ENCODE measurements at places on chromosomes 12 and 14. TPM values are rescaled to one million over a fixed set of nuclear protein-coding genes. Genes with fewer than 3 reads are reported as not detected.

The KRT78 gene
- total RNA-seq, result not detected

The B4GALNT1 gene
- 14.1 TPM for total RNA-seq

The FAM161B gene
- total RNA-seq, result 7.8 TPM

The GZMH gene
- total RNA-seq, result not detected

The KRT79 gene
- not detected for total RNA-seq

The SRRM4 gene
- 0.09 TPM for total RNA-seq

The BCL7A gene
- 7.6 TPM for total RNA-seq

The ALG10B gene
- 13.5 TPM for total RNA-seq

The ZFYVE26 gene
- total RNA-seq, result 33.8 TPM

- DNase-seq, result no peak
These were observed 16.7 kb downstream of the OR9K2 start for GRCh38 chr12:55142669-55143565.

DNA sequence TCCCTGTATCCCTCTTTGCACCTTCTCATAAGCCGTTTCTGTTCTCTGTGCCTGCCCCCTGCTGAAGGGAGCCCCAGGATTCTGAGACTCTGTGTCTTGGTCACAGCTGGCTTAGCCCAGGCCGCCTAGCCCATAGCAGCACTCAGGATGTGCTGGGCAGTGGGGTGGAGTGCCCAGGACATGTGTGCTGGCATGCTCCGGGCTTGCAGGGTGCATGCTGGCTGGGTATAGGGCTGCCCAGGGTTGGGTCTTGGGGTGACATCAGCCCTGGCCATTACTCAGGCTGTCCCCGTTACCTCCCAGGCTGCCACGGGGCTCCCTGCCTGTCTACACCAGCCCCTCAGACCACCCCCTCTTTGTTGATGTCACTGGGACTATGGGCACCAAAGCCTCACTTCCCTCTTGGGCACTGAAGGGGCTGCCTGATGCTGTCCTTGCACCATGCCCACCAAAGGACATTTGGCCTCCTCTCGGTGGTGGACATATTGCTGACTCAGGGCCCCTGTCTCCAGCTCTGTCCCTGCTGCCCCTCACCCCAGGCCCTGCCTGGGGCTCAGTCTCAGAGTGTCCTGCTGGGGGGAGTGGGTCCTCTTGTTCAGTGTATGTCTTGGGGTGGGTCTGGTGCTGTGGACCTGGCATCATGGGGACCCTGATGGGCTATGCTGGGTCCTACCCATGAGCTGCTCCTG lies 2.4 kb downstream of the CEP170B start:
- DNase-seq, result no peak

GRCh38 chr12:22231836-22232235 lies 102.7 kb downstream of the ST8SIA1 start:
- no peak for DNase-seq

DNA sequence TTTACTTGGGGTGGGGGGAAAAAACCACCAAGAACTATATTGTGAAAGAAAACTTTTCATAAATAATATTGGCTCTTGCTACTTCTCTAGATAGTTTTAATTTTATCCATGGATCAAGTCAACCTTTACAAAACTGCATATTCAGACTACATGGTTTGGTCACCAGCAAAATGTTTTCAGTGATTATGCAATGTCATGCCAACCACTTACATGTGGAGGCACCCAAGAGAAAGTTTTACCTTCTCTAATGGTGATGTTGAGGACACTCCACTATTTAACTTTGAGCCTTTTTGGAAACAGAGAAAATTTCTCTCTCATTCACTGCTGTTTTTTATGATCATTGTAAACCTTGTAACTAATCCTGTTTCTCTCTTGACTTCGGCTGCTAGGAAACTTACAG lies 21.6 kb downstream of the PLCZ1 start:
- DNase-seq, result no peak

- no peak for DNase-seq
These were observed 46.9 kb downstream of the RAD52 start for GRCh38 chr12:902581-902980.

- DNase-seq, result no peak
These were observed 21.8 kb upstream of the BCDIN3D start for GRCh38 chr12:49864798-49865090.

DNA sequence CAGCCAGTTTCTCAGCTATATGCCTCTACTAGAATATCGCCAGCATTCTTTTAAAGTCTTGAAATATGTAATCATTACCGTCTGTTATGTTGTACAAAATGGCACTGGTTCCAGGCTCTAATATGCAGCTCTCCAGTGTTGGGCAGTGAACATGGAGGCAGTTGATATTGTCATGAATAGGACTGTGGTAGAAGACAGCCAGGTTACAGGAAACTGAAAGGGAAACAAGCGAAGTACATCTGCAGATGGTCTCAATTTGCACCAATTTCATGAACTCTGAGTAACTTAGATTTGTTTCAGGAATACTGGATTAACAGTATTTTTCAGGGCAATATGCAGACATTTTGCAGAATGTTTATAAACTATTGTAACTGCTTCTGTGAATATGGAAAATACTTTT lies 13.4 kb upstream of the KLHL42 start:
- DNase-seq, result no peak

- DNase-seq, result no peak
These were observed 215.9 kb downstream of the CACNA1C start for GRCh38 chr12:2268471-2269286.

GRCh38 chr14:54691525-54692283 lies 124.8 kb downstream of the SAMD4A start:
- DNase-seq, result peak; percentile 73

DNA sequence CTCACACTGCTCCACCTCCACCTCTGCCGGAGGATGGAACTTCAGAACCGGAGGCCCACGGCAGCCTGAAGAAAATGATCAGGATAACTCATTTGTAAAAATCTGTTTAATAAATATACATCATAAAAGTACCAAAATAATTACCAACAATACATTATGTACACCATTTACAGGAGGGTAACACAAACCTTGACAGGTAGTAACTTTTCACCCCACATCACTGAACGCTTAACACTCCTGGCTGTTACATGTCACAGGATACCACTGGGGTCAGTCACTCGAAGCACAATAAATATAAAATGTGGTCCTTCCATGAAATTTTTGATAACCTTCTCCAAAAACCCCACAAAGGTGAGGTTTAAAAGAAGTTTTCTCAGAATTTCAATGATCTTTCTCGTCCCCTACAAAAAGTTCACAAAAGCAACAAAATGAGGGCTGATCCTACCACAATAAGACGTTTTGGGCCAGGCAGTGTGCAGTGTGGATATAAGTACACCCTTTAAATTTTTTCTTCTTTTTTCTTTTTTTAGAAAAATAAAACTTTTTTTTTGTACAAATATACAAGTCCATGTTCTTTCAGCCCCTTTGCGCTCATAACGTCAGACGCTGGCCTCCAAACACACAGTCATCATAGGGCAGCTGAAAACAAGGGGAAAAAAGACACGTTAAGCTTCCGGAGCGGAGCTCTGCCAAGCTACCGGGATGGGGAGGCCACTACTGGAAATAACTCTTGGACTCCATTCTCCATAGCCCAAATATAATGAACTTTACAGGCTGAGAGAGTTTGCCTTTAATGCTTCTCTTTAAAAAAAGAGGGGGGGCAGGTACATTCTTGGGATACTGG lies 2.9 kb downstream of the NFKBIA start:
- DNase-seq, result peak; percentile 47

GRCh38 chr14:64340560-64341196 lies 46.5 kb upstream of the ESR2 start:
- DNase-seq, result no peak

- no peak for DNase-seq
These were observed 30.6 kb downstream of the CMKLR1 start for GRCh38 chr12:108308395-108309085.

DNA sequence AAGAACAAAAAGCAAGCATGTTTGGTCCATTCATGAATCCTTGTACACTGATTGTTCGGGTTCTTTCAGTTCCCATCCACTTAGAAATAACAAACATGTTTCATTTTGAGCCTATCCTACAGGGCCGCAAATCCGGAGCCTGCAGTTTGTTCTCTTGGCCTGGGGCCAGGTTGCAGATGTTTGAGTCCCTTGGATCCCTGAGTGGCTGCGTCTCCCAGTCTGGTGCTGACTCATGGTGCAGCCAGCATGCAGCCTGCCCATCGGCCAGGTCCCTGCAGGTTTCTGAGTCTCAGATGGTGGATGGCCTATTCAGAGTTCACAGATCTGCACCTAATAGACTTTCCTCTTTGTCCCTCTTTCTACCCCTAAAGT lies 1.9 kb upstream of the DYNC1H1 start:
- no peak for DNase-seq

DNA sequence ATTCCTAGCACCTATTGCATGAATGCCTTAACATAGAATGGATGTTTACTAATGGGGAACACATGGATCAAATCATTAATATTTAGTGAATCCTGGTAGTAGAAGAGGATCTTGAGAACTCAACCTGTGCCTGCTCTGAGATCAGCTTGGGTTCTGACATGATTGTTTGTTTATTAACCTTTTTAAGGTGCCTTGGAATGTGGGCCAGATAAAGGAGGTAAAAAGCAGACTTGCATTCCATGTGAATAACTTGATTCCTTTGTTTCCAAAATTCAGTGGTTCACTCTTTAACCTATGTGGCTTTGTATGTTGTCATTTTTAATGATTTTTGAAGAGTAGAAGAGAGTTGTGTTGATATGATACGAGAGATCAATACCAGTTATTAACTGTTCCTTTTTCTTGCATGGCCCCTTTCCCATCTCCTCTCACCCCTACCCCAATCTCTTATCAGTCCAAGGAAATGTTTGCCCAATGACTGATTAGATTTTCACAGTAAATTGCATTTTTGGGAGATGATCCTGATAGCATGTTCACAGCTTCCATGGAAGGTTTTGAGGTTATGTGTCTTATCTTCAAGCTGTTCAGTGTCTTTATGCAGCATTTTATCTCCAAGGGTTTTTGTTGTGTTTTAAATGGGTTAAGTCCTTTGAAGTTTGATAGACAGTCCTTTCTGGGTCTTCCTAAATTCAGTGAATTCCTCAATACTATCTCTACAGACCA lies 193.7 kb upstream of the FRMD6 start:
- no peak for DNase-seq

DNA sequence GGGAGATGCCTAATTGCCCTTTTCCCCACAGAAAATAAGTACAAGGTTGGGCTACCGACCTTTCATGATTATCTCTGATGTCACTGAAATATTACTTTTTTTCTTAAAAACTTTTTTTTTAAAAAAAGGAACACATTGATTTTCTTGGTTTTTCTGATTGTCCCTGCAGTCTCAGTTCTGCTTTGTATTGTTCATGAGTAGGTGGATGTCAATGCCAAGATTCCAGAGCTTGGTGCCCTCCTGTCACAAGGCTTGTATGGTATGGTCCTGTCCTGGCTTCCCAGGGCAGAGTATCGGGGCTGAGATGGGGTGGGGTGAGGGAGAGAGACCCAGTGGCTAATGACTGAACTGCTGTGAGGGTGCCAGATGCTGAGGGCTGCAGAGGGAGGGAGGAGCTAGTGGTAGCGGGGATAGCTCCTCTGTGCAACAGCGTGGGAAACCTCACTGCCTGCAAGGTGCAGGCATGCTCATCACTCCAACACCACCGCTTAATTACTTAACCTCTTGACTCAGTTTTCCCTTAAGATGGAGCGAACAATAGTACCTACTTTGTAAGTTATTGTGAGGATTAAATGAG lies 4.4 kb upstream of the CTDSP2 start:
- DNase-seq, result no peak

GRCh38 chr12:138898-139534 lies 72.4 kb downstream of the IQSEC3 start:
- DNase-seq, result peak; percentile 30
